Aorta (tissue), 5 donors: ENCODE measurements at places on chromosomes 12 and 14. TPM values are rescaled to one million over a fixed set of nuclear protein-coding genes. Genes with fewer than 3 reads are reported as not detected.

Gene CIDEB
- total RNA-seq, result 12.2 TPM

Gene OAS2
- 12.6 TPM for total RNA-seq

GRCh38 chr14:36454599-36455240 lies 65.3 kb downstream of the NKX2-1 start:
- no peak for DNase-seq

- DNase-seq, result no peak
Measured at GRCh38 chr12:118328486-118329330, 44.0 kb downstream of the TAOK3 start.

GRCh38 chr12:107525719-107526554 lies 159.7 kb upstream of the PWP1 start:
- no peak for DNase-seq

- DNase-seq, result no peak
Measured at GRCh38 chr12:18168016-18168415, 78.0 kb upstream of the RERGL start.

DNA sequence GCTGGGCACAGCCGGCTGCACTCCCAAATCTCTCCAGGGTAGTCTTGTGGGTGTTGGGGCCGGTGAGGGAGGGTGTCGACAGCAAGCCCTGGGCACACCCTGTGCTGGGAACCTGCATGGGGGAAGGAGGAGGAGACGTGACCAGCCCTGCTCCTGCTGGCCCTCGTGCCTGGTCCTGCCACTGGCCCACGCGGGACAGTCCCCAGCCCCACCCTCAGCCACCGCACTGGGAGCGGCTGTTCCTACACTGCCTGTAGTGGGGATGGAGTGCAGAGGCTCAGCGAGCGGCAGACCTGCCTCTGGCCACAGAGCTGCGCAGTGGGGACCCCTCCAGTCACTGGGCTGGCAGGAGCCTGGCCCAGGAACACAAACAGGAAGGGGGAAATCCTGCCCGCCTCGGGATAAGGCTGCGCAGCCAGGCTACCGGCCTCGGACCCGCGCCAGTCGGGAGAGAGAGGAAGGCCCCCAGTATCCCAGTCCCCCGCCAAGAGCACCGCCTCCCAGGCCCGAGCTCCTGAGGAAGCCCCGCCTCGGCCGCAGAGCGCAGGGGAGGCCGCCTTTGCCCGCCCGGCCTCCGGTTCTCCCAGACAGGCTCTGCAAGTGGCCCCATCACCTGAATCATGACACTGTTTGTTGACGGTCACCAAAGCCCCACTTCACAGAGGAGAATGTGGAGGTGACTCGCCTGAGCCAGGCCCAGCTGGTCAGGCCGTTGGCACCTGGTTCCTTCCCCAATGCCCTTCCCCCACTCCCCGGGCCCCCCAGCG lies 10.6 kb downstream of the AHNAK2 start:
- DNase-seq, result peak; percentile 85

DNA sequence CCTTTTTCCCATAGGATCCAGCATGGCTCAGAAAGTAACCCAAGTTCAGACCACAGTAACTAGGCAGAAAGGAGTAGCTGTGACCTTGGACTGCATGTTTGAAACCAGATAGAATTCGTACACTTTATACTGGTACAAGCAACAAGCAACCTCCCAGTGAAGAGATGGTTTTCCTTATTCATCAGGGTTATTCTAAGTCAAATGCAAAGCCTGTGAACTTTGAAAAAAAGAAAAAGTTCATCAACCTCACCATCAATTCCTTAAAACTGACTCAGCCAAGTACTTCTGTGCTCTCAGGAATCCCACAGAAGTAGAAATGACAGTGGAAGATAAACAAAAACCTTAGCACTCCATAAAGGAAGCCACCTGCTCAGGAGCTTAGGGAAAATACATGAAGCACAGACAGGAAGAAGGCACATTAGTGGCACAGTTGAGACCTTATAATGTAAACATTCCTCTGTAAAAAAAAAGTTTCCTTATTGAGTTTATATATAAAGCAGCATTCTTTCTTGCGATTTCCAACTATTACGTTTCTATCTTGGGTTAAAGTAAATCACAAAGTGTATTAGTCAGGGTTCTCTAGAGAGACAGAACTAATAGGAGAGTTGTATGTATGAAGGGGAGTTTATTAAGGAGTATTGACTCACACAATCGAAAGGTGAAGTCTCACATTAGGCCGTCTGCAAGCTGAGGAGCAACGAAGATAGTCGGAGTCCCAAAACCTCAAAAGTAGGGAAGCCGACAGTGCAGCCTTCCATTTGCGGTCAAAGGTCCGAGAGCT lies 398.4 kb downstream of the DAD1 start:
- DNase-seq, result no peak

DNA sequence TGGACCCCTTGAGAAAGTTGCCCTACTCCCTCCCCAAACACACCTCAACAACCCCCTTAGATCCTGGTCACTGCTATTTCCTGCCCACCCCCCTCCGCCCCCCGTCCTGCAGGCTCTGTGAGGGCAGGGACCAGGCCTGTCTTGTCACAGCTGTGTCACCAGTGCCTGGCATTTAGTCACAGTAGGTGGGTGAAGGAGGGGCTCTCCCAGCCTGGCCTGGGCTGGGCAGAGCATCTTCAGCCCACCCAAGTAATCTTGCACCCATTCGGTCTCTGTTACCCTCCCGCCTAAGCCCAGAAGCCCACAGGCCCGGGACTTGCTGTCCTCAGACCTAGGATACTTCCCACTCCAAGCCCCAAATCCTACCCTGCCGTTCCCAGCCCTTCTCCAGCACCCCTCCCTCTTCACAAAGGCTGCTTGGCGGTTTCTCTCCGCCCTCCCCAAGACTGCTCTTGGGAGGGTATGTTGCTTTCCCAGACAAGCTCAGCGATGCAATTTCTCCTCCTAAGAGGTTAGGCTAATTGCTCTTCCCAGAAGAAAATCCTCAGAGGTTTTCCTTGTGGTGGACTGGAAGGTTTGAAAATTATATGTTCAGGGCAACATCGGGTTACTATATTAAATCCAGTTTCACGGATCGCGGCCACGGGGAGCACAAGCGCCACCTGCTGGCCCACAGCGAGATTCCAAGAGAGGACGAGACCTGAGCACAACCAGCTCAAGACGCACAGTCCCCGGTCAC lies 50.8 kb upstream of the ZFP36L1 start:
- DNase-seq, result peak; percentile 93

DNA sequence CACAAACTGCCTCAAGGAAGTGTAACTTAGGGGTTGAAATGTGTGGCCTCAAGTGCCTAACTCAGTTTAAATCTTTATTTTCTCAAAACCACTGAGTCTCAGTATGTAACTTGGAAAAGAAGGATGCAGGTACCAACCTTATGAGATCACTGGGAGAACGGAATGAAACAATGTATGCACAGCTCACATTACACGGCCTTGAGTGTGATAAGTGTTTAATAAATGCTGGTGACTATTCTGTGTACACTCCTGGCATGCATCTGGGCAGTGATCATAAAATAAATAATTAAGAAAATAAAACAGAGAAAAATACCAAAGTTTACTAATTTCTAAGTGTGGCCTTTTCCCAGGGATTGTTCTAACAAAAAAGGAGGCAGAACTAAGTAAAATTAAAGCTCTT lies 974.5 kb upstream of the FLRT2 start:
- no peak for DNase-seq

GRCh38 chr12:17640615-17641014 lies 449.4 kb downstream of the RERGL start:
- no peak for DNase-seq

DNA sequence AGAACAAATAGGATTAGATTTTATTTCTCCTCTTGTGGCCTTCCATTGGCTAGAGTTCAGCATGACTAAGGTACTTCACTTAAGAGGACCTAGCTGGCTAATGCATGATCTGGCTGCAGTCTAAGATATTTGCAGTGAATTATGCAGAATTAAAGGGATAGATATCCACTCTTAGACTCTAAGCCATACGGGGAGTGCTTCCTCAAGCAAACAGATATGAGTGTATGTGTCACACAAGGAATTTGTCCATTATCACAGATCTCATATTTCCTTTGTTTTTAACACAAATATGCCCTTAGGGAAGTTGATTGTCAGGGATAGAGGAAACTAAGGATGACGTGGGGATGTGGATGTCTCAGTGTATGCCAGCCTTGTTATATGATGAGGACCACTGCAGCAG lies 88.1 kb upstream of the DHRS4 start:
- DNase-seq, result no peak

- DNase-seq, result no peak
Measured at GRCh38 chr12:52190860-52191729, 719 bp downstream of the KRT80 start.

DNA sequence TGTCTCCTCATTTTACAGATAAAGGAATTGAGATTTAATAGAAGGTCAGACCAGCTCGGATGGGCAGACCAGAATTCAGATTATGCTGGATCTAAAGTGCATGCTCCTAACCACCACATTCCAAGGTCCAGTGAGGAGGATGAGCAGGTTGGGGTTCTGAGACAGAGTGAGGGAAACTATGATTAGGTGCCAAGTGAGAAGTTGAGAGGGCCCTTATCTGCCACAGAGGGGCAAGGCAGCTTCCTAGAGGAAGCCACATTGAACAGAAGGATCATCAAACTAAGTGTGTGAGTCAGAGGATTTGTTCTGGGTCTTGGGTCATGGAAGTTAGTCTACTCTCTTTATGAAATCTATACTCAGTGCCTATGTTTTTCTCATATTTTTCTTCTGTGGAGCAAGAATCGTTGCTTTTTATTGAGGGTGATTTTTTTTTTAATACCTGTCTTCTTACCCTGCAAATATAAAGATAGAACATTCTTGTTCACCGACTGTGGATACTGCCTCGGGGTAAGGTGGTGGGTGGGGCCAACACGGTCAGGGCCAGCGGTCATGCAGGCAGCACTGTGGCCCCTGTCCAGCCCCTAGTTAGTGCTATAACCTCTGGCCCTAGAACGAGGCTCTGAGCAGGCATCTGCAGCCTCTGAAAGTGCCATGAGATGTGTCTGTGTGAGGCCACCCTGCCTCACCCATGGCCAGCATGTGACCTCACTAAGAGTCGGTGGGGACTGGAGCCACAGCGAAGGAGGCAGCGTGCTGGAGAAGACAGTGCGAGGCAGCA lies 55.6 kb upstream of the PTHLH start:
- DNase-seq, result no peak

GRCh38 chr12:57943438-57944080 lies 2.2 kb downstream of the ATP23 start:
- DNase-seq, result no peak

GRCh38 chr12:83971781-83972180 lies 940.8 kb downstream of the SLC6A15 start:
- DNase-seq, result no peak

Gene KRT84
- total RNA-seq, result not detected

- DNase-seq, result no peak
Measured at GRCh38 chr12:3795492-3796133, 42.7 kb upstream of the CRACR2A start.

Gene SDR9C7
- total RNA-seq, result 0.48 TPM

Gene SLCO1C1
- 4.3 TPM for total RNA-seq

Gene TSPAN8
- total RNA-seq, result 7.5 TPM

GRCh38 chr12:6851153-6851920 lies at the start of gene CDCA3:
Gene CDCA3, minus strand, starts transcription at chr12:6851286. Its CDS starts 334 bp downstream, at chr12:6850952.
- DNase-seq, result peak; percentile 98

Gene GUCY2C
- total RNA-seq, result not detected

Gene RFC5
- total RNA-seq, result 5.7 TPM

GRCh38 chr12:120858306-120859088 lies 45.7 kb downstream of the SPPL3 start:
- DNase-seq, result no peak

DNA sequence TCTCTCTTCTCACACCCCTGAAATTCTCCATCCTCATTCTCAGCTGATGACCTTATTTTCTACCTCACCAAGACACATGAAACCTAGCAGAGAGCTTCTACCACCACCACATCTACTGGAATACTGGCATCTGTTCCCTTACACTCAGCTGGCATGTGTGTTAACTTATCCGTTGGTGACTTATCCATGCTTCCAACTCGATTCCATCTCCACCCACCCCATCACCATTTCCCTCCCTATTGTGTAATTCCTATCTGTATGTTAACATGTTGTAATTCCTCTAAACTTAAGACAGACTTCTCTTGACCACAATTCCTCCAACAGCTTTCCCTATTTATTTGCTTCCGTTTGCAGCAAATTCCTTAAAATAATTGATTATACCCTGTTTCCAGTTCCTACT lies 15.4 kb downstream of the C1S start:
- no peak for DNase-seq

- no peak for DNase-seq
Measured at GRCh38 chr14:105483300-105484068, 3.2 kb upstream of the CRIP1 start.

DNA sequence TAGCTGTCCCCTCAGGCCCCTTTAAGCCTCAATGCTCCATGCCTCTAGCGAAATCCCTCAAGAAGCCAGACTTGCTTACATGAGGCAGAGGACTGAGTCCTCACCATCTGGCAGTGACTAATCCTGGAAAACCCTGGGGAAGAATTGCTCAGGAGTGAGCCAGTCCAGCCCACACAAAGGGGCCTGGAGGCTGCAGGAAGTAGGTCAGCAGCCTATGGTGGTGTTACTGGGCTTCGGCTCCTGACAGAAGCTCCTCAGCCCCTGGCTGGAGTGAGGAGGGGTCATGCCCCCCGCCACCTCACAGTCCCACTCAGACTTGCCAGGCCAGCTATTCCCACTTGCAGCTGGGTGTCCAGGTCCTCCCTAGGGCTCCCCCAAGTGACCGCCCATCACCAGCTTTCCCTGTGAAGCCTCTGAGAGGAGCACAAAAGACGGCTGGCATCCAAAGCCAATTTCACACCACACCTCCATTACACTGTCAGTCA lies 250.5 kb downstream of the DPF3 start:
- DNase-seq, result peak; percentile 58

DNA sequence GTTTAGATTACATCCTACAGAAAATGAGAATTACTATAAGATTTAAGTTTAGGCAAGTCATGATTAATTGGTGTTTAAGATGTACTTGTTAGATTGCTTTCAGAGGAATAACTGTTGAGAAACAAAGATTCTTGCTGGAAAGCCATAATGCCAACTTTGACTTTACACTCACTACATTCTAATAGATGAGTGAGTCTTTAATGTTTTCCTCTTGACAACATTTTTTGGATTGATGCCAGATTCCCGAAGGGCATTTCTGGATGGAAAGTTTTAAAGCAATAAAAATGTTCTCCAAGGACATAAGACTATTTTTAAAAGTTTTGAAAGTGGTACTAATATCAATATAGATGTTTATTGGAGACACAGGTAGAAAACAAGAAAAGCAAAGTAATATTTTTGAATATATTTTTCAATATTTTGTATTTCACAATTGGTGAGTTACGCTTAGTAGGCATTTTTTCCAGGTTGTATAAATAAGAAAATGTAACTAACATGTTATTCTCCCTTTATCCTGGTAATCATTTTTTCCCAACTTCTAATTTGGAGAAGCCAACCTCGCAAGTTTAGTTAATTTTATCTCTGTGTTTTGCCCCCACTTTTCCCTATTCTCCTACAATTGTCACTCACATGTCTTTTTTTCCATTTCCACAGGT lies 307.3 kb downstream of the CEP128 start:
- no peak for DNase-seq

DNA sequence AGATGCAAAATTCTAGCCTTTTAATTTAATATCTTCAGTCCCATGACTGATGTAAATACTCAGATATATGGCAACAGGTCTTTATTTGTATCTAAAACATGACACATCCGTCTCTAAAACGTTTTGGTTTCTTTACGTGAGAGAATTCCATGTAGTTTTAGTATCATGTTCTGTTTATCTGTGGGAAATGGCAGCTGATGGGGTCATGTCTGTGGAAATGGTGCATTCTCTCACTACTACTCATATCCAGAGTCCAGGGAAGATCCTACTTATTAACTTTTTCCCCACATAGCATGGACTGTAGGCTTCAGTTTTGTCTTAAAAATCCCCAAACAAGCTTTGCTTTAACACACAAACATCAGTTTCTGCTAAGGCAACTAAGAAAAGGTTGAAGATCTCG lies 53.8 kb downstream of the SPTLC2 start:
- no peak for DNase-seq
